ENCODE measurements at places on chromosomes 3 and 15. TPM values are rescaled to one million over a fixed set of nuclear protein-coding genes. Genes with fewer than 3 reads are reported as not detected.
A peak's percentile ranks its signal among the peaks of the same experiment; 100 is the strongest.

The CLRN1 gene
- total RNA-seq = not detected

DNA sequence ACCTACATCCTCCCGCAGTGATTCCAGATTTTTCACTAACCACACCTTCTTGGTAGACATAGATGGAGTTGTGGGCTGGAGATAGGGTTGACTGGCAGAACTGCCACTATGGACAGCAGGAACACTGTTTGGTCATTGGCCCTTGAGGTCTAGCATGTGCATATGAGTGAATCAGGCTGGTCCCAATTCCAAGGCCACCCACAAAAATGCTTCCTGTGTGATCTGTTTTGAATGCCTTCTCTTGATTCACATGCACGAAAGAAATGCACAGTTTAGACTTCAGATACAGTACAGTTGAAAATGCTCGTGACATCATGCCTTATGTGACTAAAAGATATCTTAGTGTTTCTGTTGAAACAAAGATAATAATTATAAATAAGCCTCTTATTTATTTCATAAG is 285.8 kb upstream of the SEMA6D start:
- DNase-seq = no peak

- no peak for DNase-seq
Observed at GRCh38 chr3:73298243-73299183, 237.1 kb downstream of the EBLN2 start.

GRCh38 chr3:54372232-54372631 is 249.9 kb downstream of the CACNA2D3 start:
- DNase-seq = no peak

DNA sequence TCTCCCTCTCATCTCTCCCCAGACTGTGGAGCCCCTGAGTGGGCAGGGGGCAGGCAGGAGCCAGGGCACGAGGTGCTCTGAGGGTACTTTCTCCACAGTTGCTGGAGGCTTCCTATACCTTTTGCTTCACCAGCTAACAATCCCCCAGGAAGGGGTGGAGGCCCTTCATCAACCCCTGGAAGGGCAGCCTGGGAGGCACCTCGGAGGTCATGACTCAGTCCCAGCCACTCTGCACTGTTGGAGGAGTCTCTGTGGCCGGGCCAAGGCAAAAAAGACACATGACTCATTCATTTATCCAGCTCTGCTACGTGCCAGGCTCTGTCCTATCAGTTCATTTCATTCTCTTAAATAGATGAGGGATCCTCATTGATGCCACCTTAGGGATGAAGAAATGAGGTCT is 15.6 kb upstream of the KY start:
- no peak for DNase-seq

DNA sequence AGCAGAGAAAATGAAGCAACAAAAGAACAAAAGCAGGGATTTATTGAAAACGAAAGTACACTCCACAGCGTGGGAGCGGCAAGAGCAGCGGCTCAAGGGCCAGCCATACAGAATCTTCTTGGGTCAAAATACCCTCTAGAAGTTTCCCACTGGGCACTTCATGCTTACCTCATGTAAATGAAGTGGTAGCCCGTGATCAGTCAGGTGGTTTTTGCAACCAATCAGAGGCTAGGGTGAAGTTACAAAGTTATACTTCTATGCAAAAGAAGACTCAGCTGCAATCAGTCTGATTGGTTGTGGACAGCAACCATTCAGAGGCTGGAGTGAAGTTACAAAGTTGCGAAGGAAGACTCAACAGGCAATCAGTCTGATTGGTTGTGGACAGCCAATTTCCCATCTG is 37.8 kb upstream of the TRH start:
- DNase-seq = peak; percentile 33

The CCDC39 gene
- total RNA-seq = not detected

The SETD5 gene
- 125 TPM for total RNA-seq

The COPG1 gene
- total RNA-seq = 125 TPM

- DNase-seq = peak; percentile 15
Observed at GRCh38 chr3:184525337-184526087, 36.1 kb upstream of the EPHB3 start.

GRCh38 chr15:42749266-42749665 is 12.3 kb upstream of the CDAN1 start:
- no peak for DNase-seq

- DNase-seq = no peak
Observed at GRCh38 chr3:112967425-112967824, 7.5 kb downstream of the CD200R1 start.

The OR5K3 gene
- total RNA-seq = not detected

GRCh38 chr3:175743733-175744400 is 884.7 kb downstream of the NAALADL2 start:
- no peak for DNase-seq

GRCh38 chr15:97909291-97909891 is 51.1 kb upstream of the ARRDC4 start:
- DNase-seq = peak; percentile 71

- no peak for DNase-seq
Observed at GRCh38 chr15:58307313-58307961, 124.4 kb upstream of the LIPC start.

GRCh38 chr15:67026610-67026967 is 38.8 kb upstream of the SMAD3 start:
- DNase-seq = no peak

GRCh38 chr3:190094160-190094718 is 26.5 kb downstream of the P3H2 start:
- no peak for DNase-seq

- no peak for DNase-seq
Observed at GRCh38 chr15:79972863-79973262, 1.9 kb upstream of the BCL2A1 start.
